ENCODE measurements at places on chromosomes 12 and 14.

GRCh38 chr12:94700662-94701061 is 50.3 kb upstream of the TMCC3 start:
- DNase-seq = no peak

GRCh38 chr14:97267509-97267908 is 470.3 kb downstream of the VRK1 start:
- no peak for DNase-seq

- no peak for DNase-seq
These were observed 14.7 kb downstream of the ZNF641 start for GRCh38 chr12:48336061-48336460.

- no peak for DNase-seq
These were observed 77.5 kb downstream of the PEBP1 start for GRCh38 chr12:118213452-118213851.

- DNase-seq = no peak
These were observed 876.3 kb upstream of the FOXG1 start for GRCh38 chr14:27890259-27890658.

DNA sequence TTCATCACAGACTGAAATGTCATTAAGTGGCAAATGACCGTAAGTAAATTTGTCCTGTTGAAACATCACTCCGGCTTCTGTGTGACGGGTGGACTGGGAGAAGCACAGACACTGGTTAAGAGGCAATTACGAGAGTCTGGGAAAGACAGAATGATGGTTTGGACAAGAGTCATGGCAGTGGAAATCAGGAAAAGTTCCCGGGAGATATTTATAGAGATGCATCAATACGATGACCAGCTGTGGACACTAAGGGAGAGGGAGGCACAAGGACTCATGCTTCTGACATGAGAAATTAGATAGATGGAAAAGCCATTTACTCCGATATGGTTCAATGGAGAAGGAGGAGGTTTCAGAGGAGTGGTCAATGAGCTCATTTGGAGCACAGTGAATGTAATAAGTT is 27.3 kb downstream of the CKAP4 start:
- DNase-seq = no peak

GRCh38 chr14:101471723-101472517 is 89.4 kb upstream of the DIO3 start:
- no peak for DNase-seq

DNA sequence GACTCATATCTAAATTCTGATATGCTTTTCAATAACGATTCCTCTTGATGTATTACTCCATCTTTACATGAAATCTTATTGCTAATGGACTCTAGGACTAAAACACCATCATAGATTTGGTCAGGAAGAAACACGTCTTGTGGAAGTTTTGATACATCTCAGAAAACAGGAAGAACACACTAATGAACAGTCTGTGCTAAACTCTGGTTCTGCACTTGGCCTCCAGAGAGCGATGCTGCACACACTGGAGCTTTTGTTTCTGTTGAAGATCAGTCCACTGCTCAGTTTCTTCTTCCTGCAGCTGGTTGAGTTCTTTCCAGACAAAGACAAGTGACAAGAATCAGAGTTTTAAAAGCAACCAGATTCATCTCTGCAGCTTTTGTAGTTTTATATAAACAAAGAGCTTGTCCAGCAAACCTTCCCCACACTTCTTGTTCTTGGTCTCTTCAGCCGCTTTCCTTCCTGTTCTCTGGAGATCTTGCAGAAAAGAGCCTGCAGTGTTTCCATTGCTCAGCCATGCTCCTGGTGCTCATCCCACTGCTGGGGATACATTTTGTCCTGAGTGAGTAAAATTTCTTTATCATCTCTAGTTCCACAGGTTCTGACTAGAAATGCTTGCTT is 229.1 kb upstream of the OR4E1 start:
- no peak for DNase-seq

DNA sequence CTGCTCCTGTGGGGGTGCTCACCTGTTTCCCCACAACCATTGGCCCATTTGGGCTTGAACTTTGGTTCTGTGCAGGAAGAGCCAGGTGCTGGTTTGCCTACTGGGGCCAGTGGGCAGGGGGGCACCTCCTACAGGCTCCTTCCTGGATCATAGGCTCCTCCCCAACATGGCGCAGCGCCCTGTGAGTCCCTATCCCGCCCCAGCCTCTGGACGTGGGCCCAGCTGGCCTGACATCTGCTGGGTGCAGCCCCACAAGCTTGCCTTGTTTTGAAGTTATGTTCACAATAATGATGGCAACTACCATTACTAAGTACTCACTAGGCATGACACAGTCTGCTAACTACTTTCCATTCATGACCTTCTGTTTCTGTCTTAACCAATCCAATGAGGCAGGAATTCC is 147.8 kb downstream of the RBM19 start:
- DNase-seq = no peak

DNA sequence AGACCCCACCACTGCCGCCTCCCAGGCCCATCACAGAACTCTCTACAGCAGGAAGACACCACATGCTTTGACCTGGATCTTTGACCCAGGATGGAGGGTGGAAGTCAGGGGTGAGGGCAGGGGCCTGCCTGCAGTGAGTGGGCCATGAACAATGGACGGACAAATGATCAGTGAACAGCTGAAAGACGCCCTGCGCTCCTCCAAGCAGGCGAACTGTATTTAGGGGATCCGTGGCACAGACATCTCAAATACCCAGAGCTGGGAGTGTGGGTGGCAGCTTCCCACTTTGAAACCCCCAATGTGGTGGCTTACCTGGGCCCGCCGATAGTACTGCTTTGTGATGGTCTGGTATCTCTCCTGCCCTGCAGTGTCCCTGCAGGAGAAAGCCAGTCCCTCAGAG is 8.7 kb upstream of the GPX2 start:
- no peak for DNase-seq

DNA sequence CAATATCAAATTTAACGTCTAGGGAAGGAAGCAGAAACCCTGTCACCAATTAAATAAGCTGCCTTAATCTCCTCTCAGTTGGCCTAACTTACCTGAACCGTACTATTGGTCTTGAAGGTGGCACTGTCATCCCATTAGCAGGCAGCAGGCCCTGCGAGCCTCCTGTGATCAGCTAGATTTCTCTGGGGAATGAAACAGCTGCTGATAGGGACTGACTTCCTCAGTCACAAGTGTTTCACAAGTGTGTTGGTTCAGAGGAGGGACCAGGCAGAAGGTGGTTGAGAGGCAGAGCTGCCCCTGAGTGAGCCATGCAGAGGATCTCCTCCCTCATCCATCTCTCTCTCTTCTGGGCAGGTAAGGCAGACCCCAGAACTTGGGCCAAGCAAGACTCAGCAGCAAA is 166.8 kb downstream of the DAD1 start:
- no peak for DNase-seq

- DNase-seq = no peak
These were observed 44.1 kb upstream of the PZP start for GRCh38 chr12:9252256-9252655.

GRCh38 chr14:69010648-69011047 is 31.5 kb upstream of the ACTN1 start:
- DNase-seq = no peak

DNA sequence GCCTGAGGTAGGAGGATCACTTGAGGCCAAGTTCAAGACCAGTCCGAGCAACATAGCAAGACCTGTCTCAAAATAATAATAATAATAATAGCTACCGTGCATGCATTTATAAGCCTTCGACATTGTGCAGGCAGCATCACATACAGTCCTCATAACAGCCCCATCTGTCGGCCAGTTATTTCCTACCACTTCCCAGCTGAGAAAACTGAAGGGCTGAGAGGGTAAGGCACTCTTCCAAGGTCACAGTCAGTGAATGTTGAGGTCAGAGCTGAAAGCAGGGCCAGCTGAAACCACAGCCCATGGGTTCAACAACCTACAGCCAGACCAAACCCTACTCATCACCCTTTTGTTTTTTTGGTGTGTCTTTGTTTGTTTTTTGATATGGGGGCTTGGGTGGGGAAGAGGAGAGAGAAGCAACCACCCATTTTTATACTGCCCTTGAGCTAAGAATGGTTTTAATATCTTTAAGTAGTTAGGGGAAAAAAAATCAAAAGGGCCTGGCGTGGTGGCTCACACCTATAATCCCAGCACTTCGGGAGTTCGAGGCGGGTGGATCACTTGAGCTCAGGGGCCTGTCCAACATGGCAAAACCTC is 16.8 kb upstream of the ITPK1 start:
- DNase-seq = peak; percentile 61

DNA sequence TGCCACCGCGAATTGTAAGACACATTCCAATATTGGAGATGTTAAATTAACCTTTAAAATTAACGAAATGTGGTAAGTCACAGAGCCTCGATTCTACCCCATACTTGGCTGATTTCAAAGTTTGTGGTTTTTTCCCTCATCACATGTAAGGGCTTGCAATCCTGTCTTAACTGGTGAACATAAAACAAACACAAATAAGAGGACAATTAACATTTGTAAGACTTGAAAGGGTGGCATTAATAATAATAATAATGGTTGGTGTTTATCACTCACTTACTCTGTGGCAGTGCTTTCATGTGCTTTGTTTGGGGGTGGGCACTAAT is 26.6 kb downstream of the PPFIBP1 start:
- no peak for DNase-seq

GRCh38 chr14:74567219-74567618 is 44.8 kb downstream of the LTBP2 start:
- DNase-seq = no peak

DNA sequence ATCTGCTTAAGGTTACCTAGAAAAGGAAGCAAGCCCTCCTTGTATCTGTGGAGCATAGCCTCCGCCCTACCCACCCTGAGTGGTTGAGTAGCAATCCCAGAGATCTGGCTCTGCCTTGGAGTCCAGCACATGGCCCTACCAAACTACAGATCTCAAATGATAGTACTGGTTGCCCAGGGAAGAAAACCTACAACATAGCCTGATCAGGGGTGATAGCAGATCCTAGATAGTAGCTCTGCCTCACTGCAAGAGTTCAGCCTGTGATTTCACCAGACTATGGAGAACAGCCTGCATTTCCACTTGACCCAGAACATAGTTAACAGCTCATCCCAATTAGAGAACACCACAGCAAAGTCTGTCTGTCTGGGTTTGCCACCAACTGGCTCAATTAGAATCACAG is 279.5 kb downstream of the ETNK1 start:
- no peak for DNase-seq

DNA sequence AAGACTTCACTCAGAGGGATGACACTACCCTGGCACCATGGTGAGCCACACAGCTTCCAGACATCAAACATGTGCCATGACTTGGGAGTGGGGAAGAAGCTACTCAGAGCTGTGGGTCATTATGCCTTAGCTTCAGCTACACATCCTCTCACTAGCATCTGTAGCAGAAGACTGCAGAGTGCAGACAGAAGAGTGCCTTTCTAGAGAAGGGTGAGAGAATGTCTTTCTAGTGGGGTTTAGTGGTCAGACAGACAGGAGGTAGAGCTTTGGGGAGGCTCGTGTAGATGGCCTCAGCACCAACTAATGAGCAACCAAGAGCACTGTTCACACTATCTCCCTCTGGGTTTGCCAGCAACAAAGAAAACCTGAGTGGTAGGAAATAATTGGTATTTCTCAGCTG is 4.9 kb upstream of the B4GALNT3 start:
- no peak for DNase-seq

DNA sequence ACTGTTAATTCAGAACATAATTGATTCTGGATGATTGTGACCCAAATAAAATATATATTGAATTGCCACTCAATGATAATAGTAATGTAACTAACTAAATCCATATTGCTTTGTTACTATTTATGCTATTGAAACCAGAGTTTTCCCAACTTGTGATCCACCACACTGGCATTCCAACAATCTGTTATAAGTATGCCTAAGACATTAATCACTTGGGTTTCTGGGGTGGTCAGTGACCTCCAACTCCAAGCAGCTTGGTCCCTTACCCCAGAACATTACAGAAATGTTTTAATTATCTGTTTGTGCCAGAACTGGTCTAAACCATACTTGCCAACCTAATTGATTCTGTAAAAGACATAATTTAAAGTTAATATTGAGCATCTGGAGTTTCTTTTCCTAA is 14.6 kb downstream of the CAPS2 start:
- peak; percentile 15 for DNase-seq

DNA sequence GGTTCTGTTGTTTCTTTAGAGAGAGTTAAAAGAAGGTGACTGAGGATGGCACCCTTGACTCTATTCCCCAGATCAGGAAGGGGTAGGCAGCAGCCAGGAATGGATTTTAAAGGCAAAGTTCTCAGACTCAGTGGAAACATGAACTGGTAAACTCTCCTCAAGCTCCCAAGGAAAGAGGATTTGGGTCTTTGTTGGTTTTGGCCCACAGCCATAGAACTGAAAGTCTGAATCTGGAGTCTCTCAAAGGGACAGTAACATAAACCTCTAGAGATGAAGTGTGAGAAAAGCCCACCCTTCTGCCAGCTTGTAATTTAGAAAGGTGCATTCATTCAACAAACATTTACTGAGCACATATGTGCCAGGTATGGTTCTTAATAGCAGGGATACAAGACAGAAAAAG is 28.6 kb upstream of the BLTP3B start:
- DNase-seq = no peak

GRCh38 chr14:103526247-103526913 is 2.6 kb upstream of the TRMT61A start:
- DNase-seq = no peak

DNA sequence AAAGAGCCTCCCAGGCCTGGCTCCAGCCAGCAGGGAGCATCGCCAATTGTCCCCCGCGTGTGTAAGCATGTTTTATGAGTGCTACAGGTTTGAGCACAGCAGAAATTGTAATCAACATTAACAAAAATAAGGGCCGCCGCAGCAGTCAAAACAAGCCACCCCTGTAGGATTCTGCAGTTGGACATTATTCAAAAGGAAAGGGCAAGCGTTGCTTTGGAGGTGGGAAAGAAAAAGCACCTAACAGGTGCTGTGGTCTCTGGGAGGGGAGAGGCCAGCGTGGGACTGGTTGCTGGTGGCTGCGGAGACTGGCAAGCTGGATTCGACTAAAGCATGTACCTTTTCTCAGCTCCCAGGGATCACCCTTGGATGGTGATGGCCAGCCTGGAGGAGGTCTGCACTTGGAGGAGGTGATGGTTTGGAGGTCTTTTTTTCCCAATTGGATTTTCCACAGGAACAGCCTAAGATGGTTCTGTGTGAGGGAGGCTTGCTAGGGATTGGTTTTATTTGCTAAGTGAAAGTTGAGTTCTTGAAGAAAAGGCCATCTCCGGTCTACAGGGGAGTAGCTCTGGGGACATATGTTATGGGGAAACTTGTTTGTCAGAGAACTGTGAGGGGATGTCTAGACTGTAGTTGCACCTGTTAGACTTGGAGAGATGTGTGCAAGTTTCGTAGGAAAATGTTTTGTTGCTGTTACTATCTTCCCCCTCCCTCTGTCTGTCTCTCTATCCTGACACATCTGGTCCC is 2.0 kb downstream of the DYRK2 start:
- DNase-seq = no peak

DNA sequence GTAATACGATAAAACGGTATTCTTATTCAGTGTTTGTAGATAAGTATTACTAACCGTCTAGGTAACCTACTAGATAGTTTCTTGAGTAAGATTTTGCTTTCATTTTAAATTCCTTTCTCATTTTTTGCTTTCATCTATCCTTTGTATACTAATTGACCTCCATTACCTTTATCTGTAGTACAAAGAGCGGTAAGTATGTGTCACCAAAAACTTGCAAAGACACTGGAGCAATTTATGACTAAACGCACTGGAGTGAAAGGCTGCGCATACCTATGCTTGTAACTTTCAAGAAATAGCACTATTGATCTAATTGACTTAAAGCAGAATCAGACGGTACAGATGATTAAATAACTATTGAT is 1.7 kb downstream of the ARHGAP5 start:
- DNase-seq = no peak

- no peak for DNase-seq
These were observed 980.9 kb upstream of the FBXO33 start for GRCh38 chr14:40413136-40413535.

- DNase-seq = no peak
These were observed 638.5 kb upstream of the MIS18BP1 start for GRCh38 chr14:45891417-45892080.

- DNase-seq = no peak
These were observed 47.5 kb downstream of the SINHCAF start for GRCh38 chr12:31278424-31278823.

Data from hepatic stellate cell (primary cell).